ENCODE measurements at places on chromosomes 7 and 10. TPM values are rescaled to one million over a fixed set of nuclear protein-coding genes. Genes with fewer than 3 reads are reported as not detected.
A peak's percentile ranks its signal among the peaks of the same experiment; 100 is the strongest.

DNA sequence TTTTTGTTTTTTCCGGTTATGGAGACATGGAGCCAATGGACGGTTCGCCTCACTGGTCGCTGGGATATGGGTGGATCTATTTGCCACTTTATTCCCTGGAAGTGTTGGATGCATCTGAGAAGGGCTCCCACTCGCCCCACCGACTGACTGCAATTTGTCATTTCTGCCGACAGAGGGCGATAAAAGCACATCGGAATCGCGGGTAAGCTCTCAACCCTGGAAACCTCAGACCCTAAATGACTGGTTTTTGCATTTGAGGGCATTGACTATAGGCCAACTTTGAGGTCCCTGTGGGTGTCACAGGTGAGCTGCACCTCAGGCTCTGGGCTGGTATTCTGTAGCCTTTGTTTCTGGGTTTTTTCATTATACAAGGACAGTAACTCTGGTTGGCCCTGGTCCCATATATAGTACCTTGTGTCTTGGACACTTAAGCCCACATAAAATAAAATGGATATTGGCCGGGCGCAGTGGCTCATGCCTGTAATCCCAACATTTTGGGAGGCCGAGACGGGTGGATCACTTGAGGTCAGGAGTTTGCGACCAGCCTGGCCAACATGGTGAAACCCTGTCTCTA is 11.9 kb upstream of the OPALIN start:
- no peak overlapping the region for H3K4me3 ChIP-seq
- H3K4me1 ChIP-seq, result peaks cover 4% of the 10 kb centered on the region
- H3K27ac ChIP-seq, result no peak overlapping the region
- peaks cover 3% of the 10 kb centered on the region for H3K27me3 ChIP-seq

- H3K27ac ChIP-seq, result no peak overlapping the region
- H3K4me3 ChIP-seq, result no peak overlapping the region
- no peak for DNase-seq
- H3K36me3 ChIP-seq, result no peaks in the 10 kb centered on the region
These were observed 563.1 kb upstream of the GALNT17 start for GRCh38 chr7:70568674-70569334.

- H3K4me1 ChIP-seq, result peaks cover 6% of the 10 kb centered on the region
- no peaks in the 10 kb centered on the region for H3K27me3 ChIP-seq
- no peak for DNase-seq
- H3K27ac ChIP-seq, result no peak overlapping the region
- H3K4me3 ChIP-seq, result no peak overlapping the region
These were observed 130.4 kb upstream of the AOAH start for GRCh38 chr7:36854652-36855051.

- no peaks in the 10 kb centered on the region for H3K27me3 ChIP-seq
- no peaks in the 10 kb centered on the region for H3K36me3 ChIP-seq
- H3K27ac ChIP-seq, result no peak overlapping the region
These were observed 27.9 kb downstream of the BAIAP2L1 start for GRCh38 chr7:98372993-98373392.

GRCh38 chr7:8436965-8437364 is 3.6 kb downstream of the NXPH1 start:
- DNase-seq, result peak; percentile 63
- H3K36me3 ChIP-seq, result peaks cover 8% of the 10 kb centered on the region
- no peak overlapping the region for H3K27ac ChIP-seq
- H3K4me1 ChIP-seq, result peaks cover 9% of the 10 kb centered on the region
- H3K4me3 ChIP-seq, result no peak overlapping the region

GRCh38 chr10:55305285-55305684 is 504.3 kb upstream of the PCDH15 start:
- H3K36me3 ChIP-seq, result no peaks in the 10 kb centered on the region
- H3K27me3 ChIP-seq, result no peaks in the 10 kb centered on the region
- no peak for DNase-seq
- H3K27ac ChIP-seq, result no peak overlapping the region

GRCh38 chr10:102675011-102675665 is 30.9 kb downstream of the TRIM8 start:
- H3K27me3 ChIP-seq, result no peaks in the 10 kb centered on the region
- H3K36me3 ChIP-seq, result no peaks in the 10 kb centered on the region
- H3K4me1 ChIP-seq, result peaks cover 34% of the 10 kb centered on the region
- DNase-seq, result no peak

- no peak overlapping the region for H3K4me3 ChIP-seq
- peaks cover 12% of the 10 kb centered on the region for H3K27me3 ChIP-seq
- DNase-seq, result no peak
- no peaks in the 10 kb centered on the region for H3K4me1 ChIP-seq
These were observed 283.7 kb upstream of the PODXL start for GRCh38 chr7:131839967-131840690.

DNA sequence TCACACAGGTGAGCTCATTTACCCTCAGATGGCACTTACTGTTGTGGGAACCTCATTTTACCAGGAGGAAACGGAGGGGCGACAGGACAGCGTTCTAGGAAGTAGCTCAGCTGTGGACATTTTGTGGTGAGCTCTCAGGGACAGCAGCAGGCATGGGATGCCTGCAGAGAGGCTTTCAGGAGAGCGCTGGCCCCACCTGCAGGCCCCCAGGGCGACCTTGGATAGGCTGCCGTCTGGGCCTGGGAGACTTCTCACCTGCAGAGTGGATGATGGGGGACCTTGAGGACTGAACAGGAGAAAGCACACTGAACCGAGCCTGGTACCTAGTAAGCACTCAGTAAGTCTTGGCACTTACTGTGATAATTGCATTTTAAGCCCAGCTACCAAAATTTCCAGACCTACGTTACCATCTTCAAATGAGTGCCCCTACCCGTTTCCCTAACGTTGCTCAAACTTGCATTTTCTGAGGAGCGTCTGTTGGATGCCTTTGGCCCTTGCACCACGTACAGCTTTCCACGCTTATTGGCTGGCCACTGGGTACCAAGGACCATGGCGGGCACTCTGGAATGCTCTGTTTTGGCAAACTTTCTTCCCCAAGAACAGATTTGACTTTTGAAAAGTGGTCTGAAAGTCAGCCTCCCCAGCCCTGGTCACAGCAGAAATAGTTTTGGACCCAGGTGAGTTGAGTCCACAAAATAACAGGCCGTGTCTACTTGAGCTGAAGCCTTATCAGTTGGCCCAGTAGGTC is 223.4 kb downstream of the EBF3 start:
- H3K27me3 ChIP-seq, result no peaks in the 10 kb centered on the region
- no peak overlapping the region for H3K4me3 ChIP-seq
- no peaks in the 10 kb centered on the region for H3K4me1 ChIP-seq
- H3K27ac ChIP-seq, result no peak overlapping the region

GRCh38 chr7:22542254-22542653 is 42.3 kb upstream of the STEAP1B start:
- peaks cover 42% of the 10 kb centered on the region for H3K27me3 ChIP-seq
- DNase-seq, result no peak
- peaks cover 4% of the 10 kb centered on the region for H3K4me1 ChIP-seq
- H3K36me3 ChIP-seq, result no peaks in the 10 kb centered on the region
- no peak overlapping the region for H3K27ac ChIP-seq
- H3K4me3 ChIP-seq, result no peak overlapping the region

DNA sequence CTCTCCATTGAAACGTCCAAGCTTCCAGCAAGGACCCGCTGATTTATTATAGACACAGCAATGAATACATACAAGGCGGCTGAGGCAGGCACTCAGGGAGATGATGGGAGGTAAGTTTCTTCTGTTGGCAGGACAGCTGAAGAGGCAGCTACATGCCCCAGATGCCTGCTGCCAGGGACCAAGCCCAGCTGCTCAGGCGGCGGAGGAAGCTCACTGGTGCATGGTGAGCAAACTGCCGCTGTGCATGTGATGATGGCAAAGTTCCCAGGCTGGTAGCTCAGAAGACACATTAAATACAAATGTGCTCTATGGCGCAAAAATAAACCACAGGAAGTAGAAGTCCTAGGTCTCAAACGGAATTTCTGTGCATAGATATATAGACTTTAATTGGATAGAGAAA is 2.3 kb downstream of the DNTT start:
- H3K4me1 ChIP-seq, result peaks cover 8% of the 10 kb centered on the region
- H3K4me3 ChIP-seq, result no peak overlapping the region
- peaks cover 6% of the 10 kb centered on the region for H3K27me3 ChIP-seq
- H3K36me3 ChIP-seq, result no peaks in the 10 kb centered on the region

DNA sequence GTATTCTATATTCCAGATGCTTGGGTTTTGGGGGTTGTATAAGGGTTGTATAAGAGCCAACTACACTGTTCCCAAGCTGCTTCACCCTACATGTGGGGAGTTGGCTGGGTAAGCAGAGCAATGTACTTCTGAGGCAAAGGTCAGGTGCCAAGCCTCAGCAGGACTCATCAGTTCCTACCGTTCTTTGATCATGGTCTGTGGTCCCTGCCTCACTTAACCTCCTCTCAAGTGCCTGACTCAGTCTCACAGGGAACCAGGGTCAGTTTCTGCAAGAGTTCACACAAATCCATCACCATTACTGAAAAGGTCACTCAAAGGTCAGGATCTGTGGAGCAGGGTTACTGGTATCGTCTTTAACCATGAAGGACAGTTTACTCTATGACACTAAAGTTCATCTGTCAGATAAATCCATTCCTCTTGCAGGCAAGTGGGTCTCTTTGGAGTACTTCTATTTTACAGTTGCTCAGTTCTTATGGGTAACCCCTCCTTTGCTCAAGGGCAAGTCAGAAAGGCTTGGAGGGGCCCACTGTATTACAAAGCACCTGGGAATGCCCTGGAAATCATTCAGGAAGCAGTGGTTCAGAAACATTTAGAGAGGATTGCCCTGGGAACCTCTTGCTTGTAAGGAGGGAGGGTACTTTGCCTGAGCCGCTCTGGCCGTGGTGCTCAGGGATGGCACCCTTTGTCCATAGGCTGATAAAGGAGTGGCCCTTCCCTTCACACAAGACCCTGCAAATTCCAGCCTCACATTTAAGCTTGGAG is 184.3 kb upstream of the CDCA7L start:
- H3K4me1 ChIP-seq, result no peaks in the 10 kb centered on the region
- no peak for DNase-seq
- no peaks in the 10 kb centered on the region for H3K36me3 ChIP-seq
- H3K27ac ChIP-seq, result no peak overlapping the region
- no peak overlapping the region for H3K4me3 ChIP-seq
- H3K27me3 ChIP-seq, result peaks cover 13% of the 10 kb centered on the region

NEUROG3 gene
- total RNA-seq, result 0.22 TPM

STAMBPL1 gene
- 54.0 TPM for total RNA-seq

PTPN20 gene
- 1.6 TPM for total RNA-seq

IKZF1 gene
- 410 TPM for total RNA-seq

SH2B2 gene
- total RNA-seq, result 1.2 TPM

GCK gene
- total RNA-seq, result 0.30 TPM

DLX6 gene
- not detected for total RNA-seq

GRM3 gene
- total RNA-seq, result not detected

CYP17A1 gene
- total RNA-seq, result not detected

TMEM176B gene
- 0.82 TPM for total RNA-seq
